Stimulated activated CD4-positive, alpha-beta T cell treated with anti-CD3 and anti-CD28 coated beads, Interleukin-12 subunit alpha, Interleukin-12 subunit beta, amount 100 ng/mL, for 4 hours (primary cell): ENCODE measurements at places on chromosomes 5 and 9.

GRCh38 chr9:128419061-128419925 lies 1.4 kb upstream of the CERCAM start:
- no peak for DNase-seq

- no peak for DNase-seq
These were observed 30.1 kb upstream of the IL7R start for GRCh38 chr5:35826554-35826953.

- no peak for DNase-seq
These were observed 7.0 kb upstream of the RASGEF1C start for GRCh38 chr5:180215783-180216630.

DNA sequence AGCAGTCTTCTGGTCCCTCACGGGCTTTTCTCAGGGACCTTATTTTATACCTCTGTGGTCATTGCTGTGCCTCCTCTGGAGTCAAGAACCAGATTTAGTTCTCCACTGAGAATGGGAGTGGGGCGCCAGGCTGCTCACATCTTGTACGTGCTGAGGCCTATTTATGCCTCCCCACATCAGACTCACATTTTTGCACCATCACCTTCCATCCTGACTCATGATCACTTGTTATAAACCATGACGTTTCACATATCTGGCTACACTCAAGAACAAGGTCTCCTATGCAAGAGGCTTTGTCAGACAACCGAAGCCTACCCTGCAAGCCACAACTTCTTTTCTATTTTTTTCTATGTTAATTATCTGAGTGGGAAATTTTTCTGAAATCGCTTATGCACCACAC lies 10.7 kb downstream of the PRUNE2 start:
- DNase-seq, result no peak

DNA sequence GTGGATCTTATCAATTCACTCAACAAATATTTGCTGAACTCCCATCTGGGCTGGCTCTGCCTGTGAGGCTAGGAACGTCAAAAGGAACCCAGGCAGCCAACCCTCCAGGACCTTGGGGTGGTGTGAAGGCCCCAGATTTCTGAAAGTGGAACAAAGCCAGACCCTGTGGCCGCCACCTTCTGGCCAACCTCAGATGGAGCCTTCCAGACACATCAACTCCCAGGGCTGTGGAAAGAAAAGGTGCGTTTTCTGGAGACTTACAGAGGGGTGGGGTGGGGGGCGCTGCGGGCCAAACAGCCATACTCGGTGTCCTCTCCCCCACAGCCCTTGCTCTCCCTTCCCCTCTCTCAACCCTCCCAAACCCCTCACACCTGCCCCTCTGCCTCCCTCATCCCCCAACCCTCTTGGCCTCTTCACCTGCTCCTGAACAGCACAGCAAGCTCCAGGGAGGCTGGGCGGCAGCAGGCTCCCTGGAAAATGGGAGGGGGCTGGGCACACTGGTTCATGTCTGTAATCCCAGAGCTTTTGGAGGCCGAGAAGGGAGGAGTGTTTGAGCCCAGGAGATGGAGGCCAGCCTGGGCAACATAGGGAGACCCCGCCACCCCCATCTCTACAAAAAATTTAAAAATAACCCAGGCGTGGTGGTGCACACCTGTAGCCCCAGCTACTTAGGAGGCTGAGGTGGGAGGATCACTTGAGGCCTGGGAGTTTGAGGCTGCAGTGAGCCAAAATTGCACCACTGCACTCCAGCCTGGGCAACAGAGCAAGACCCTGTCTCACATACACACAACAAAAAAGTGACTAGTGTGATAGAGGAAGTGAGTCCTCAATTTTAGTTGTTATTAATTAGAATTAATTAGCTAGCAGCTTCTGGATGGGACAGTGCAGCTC lies 45.0 kb upstream of the PRRC2B start:
- no peak for DNase-seq

- DNase-seq, result no peak
These were observed 118.1 kb downstream of the PRDM6 start for GRCh38 chr5:123207081-123207537.

GRCh38 chr5:142831009-142831383 lies 60.8 kb downstream of the ARHGAP26 start:
- DNase-seq, result no peak

- DNase-seq, result no peak
These were observed 4.1 kb upstream of the TLE4 start for GRCh38 chr9:79567671-79568098.

DNA sequence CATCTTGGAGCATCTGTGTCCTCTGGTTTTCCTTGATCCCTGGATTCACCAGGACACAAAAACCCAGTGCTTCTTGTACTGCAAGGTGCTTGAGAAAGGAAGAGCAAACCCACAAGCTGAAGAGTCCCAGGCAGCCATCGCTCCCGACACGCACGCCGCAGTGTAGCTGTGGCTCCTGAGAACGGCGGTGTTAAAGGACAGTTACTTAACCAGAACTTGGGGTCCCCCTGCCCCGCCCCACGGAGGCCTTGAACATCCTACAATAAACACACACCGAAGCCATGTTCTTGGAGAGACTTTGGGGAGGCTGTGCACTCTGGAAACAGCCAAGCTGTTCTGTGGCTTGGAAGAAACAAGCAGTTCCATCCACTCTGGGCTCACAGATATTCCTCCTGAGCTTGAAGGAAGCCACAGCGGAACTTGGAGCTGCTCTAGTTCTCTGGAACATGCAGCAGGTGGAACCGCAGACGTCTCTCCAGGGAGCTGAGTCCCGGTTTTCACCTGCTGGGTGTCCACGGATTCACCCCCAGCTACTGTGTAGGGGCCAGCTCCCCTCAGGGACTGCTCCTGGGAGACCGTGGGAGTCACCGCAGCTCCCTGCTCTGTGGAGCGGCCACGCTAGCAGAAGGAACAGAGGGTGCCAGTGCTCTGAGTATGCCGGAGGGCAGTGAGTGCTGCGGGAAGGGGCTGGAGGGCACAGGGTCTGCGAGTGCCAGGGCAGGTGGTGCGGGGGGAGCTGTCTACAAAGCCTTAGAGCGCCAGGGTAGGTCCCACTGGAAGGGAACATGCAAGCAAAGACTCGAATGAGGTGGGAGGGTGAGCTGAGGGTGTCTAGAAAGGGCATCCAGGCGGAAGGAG lies 107.3 kb downstream of the ADAMTS2 start:
- no peak for DNase-seq
